ENCODE measurements at places on chromosomes 6 and 20. TPM values are rescaled to one million over a fixed set of nuclear protein-coding genes. Genes with fewer than 3 reads are reported as not detected.

Gene KCNK5
- 12.0 TPM for total RNA-seq

Gene C6orf58
- not detected for total RNA-seq

Gene ADGRF5
- total RNA-seq = not detected

Gene SGK2
- 0.10 TPM for total RNA-seq

GRCh38 chr20:24210356-24210755 lies 221.8 kb upstream of the GGTLC1 start:
- no peak overlapping the region for H3K27ac ChIP-seq
- no peaks in the 10 kb centered on the region for H3K36me3 ChIP-seq
- no peak for DNase-seq
- H3K4me3 ChIP-seq = no peak overlapping the region
- H3K4me1 ChIP-seq = peaks cover 8% of the 10 kb centered on the region
- H3K27me3 ChIP-seq = peaks cover 20% of the 10 kb centered on the region

- no peak for DNase-seq
- no peaks in the 10 kb centered on the region for H3K36me3 ChIP-seq
- H3K27ac ChIP-seq = no peak overlapping the region
- H3K4me1 ChIP-seq = peaks cover 9% of the 10 kb centered on the region
- H3K27me3 ChIP-seq = peaks cover 2% of the 10 kb centered on the region
- H3K4me3 ChIP-seq = no peak overlapping the region
Measured at GRCh38 chr6:87827346-87827745, 125.3 kb upstream of the AKIRIN2 start.

DNA sequence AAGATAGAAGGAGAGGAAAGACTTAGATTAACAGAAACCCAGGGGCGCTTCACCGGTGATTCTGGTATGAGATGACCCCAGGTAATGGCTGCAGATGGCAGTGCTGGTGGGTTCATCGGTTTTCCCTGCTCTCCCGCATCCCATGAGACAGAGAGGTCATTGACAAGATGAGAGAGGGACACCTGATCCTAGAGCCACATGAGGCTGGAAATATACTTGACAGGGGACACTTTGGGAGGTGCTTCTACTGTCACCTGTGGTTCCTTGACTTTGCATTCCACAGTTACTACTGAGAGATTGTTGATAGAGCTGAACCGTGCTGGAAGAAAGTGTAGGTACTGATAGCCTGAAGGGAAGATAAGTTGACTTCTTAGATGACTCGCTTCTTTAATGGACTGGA lies 74.3 kb downstream of the SYNDIG1 start:
- H3K36me3 ChIP-seq = no peaks in the 10 kb centered on the region
- DNase-seq = no peak
- no peak overlapping the region for H3K27ac ChIP-seq
- no peaks in the 10 kb centered on the region for H3K4me1 ChIP-seq
- peaks cover 3% of the 10 kb centered on the region for H3K27me3 ChIP-seq

- no peak overlapping the region for H3K27ac ChIP-seq
- DNase-seq = no peak
- H3K36me3 ChIP-seq = peaks cover 10% of the 10 kb centered on the region
- H3K27me3 ChIP-seq = no peaks in the 10 kb centered on the region
Measured at GRCh38 chr6:42871711-42872110, 7.7 kb upstream of the RPL7L1 start.

DNA sequence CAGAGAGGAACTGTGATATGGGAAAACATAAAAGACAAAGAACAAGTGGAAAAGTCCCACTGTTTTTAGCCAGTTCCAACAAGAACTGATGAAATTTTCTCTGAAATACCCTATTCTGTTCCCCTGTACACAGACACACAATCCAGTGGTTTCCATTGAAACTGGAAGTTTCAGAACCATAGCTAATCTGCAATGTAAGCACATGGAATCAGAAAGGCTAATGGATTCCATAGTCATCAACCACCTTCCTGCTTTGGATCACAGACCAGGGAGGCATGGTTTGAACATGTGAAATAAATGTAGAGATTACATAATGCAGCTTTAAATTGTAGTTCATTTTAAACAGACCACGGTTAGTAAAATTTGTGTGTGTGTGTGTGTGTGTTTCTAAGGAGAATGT lies 242.1 kb downstream of the GJA1 start:
- no peaks in the 10 kb centered on the region for H3K36me3 ChIP-seq
- no peak overlapping the region for H3K4me3 ChIP-seq
- no peak for DNase-seq
